Astrocyte of the cerebellum (primary cell): ENCODE measurements at places on chromosomes 3 and 15.

GRCh38 chr3:26271848-26272247 lies 350.7 kb upstream of the LRRC3B start:
- no peak for DNase-seq

- no peak for DNase-seq
Measured at GRCh38 chr3:10268116-10268515, 19.9 kb downstream of the TATDN2 start.

GRCh38 chr15:38050529-38051448 lies 116.3 kb downstream of the TMCO5A start:
- no peak for DNase-seq

DNA sequence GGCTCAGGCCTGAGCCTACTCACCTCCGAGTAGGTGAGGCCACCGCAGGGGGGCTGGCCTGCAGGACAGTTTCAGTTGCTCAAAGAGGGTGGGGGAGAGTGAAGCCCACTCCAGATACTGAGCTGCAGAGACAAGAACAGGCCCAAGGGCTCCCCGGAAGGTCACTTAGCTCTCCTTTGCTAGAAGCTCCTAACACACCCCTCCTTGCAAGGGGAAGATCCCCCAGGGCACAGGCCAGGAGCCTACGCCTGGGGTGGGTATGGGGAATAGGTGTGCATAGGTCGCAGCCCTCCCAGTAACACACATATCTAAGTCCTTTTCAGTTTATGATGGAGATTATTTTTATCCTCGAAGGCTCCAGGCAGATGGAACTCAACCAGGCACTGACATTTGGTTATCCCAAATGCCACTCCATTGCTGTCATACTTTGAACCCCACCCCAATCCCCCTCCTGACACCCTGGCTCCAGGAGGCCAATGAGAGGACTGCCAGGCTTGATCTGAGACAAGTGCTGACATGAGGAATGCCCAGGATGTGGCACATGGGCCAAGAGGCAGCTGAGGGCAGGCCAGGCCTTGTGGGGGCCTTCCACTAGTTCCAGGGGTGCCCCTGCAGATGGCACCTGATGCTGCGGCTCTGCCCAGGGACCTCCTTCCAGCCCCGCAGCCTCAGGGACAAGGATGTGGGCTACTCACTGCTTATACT lies 1.1 kb upstream of the MUSTN1 start:
- no peak for DNase-seq
